SK-N-SH treated with all-trans-retinoic acid at 6 μM for 48 hours (cell line): ENCODE measurements at places on chromosomes 5 and 9.
A peak's percentile ranks its signal among the peaks of the same experiment; 100 is the strongest.

GRCh38 chr5:56668996-56669395 is 146.4 kb upstream of the MAP3K1 start:
- ATAC-seq, result no peak

GRCh38 chr5:175576096-175576495 is 81.8 kb upstream of the HRH2 start:
- no peak for ATAC-seq

DNA sequence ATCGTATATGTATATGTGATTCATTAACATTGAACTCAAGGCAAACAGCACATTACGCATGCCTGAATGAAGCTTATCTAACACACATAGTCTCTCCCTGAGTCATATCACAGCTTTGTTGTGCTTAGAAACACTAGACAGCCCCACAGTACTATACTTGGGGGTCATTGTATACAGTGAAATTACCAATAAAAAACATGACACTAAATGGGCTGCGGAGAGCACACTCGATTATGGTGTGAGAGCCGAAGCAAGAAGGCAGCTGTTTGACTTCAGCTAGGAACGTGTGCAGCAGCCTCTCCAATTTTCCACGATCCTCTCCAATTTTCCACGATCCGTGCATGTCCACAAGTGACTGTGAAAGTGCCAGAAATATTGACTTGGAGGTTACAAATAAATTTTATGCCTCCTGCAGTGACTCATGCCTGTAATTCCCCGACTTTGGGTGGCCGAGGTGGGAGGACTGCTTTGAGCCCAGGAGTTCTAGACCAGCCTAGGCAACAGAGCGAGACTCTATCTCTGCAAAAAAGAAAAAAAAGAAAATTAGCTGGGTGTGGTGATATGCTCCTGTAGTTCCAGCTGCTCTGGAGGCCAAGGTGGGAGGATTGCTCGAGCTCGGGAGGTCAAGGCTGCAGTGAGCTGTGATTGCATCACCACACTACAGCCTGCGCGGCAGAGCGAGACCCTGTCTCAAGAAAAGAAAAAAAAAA is 102.4 kb downstream of the DAPK1 start:
- ATAC-seq, result peak; percentile 43; the same call in 1 of the 3 replicates

DNA sequence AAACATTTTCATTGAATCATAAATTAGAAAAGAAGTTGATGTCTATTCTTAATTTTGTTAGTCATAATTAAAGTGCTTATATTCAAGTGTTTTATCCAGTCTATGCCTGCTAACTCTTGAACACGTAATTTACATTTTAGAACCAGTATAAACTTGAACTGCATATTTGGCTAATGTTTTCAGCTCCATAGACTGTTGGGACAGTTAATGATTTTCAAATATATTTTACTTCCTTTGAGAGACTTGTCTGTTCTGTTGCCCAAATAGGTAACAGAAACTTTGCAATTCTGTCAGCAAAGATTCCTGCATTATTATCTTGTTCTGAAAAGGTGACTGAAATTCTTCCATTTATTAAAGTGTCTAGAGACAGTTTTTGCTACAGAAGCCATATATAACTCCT is 7.8 kb downstream of the ITGA2 start:
- no peak for ATAC-seq

DNA sequence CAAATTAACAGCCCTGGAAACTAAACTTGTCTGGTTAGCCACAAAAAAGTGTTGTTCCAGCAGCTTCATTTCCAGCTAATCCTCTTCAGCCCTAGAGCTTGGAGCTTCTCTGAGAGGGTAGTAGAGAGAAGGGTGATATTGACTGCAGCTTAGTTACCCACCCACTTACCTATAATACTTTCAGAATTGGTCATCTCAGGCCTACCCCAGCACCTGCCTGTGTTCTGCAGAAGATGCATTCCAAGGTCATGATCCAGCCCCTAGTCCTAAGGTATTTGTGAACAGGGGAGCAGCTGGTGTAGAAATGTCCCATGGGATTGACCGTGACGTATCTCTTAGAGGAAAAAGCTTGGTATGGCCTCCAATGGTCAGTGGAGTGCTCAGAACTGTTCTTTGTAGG is 289.0 kb downstream of the NR3C1 start:
- ATAC-seq, result no peak

- no peak for ATAC-seq
Measured at GRCh38 chr5:72788866-72789505, 27.5 kb upstream of the TNPO1 start.

GRCh38 chr9:126354887-126355770 is 28.5 kb downstream of the MVB12B start:
- ATAC-seq, result no peak
